ENCODE measurements at places on chromosomes 3 and 15. TPM values are rescaled to one million over a fixed set of nuclear protein-coding genes. Genes with fewer than 3 reads are reported as not detected.

- no peak for DNase-seq
These were observed 53.8 kb upstream of the PLAAT1 start for GRCh38 chr3:193187070-193187722.

DNA sequence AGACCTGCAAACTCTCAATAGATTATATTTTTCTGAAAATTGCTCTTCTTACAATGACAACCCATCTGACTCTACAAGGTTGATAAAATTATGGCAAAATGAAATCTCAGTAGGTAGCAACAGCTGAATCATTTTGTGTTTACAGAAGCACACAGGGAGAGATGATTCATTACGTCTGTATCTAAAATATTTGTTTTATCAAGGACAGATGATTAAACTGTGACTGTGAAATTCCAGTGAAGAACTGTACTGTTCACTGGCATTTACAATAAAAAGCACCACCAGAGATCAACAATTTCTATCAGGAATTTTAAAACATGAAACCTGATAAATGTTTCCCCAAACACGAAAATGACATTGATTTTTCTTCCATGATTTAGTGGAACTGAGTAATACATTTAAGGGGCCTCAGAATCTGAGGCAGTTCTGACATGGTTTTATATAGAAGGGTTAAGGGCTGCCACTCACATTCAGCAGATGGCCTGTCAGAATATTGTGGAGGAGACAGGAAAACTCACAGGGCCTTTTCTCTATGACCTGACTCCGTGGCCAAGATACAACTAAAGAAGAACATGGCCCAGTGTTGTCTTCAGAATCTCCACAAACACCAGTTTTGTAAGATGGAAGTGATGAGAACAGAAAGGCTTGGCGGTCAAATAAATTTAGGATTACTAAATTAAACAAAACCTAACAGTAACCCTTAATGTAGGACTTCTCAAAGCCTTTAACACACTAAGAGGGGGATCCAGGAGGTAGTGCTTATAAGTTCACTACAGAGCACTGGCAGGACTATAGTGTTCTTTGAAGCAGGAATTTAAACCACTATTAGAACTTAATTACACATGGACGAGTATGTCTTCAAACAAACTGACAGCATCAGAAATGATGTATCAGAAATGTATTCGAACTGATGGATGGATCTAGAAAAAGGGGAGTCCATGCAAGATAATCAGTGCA lies 25.9 kb downstream of the RAD18 start:
- peak; percentile 79 for DNase-seq

- no peak for DNase-seq
These were observed 114.1 kb downstream of the ALCAM start for GRCh38 chr3:105480768-105481167.

The TLR9 gene
- not detected for total RNA-seq

The GOLGA8T gene
- not detected for total RNA-seq

The MOBP gene
- not detected for total RNA-seq

Data from RPMI7951 (cell line).